ENCODE measurements at places on chromosomes 4 and X.

DNA sequence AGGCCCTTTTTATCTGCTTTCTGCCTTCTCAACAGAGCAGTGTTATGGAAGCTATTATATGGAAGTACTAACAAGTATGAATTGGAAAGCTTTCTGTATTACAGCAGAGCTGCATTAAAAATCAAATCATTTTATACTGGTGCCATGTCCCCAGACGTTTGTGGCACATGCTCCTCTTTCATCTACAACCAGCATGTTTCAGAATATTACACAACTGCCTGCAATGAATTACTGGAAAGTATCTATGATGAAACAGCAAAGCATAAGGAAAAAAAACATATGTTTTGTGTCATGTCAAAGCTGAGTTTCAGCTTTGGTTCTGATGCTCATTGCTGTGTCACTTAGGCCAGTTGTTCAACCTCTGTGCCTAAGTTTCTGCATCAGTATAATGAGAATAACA, 576.8 kb downstream of the GBA3 start:
- no peak for DNase-seq

- no peak for DNase-seq
Measured at GRCh38 chrX:110397904-110398303, 39.3 kb downstream of the RTL9 start.

DNA sequence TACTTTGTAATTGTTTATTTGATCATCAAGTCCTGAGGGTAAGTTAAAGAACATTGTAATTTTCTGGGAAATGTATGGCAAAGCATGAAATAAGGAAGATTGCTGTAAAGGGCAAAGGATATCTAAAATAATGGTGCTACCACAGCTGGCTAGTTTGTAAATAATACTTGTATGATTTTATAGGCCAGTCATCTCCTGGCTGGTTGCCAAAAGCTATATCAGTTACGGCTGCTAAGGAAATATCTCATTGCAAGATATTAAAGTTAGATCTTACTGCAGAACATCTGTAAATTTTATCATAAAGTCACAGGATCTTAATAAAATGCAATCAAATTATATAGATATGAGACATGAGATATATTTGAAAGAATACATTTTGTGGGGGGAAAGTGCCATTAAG, 150.8 kb upstream of the CXCL13 start:
- DNase-seq: no peak

DNA sequence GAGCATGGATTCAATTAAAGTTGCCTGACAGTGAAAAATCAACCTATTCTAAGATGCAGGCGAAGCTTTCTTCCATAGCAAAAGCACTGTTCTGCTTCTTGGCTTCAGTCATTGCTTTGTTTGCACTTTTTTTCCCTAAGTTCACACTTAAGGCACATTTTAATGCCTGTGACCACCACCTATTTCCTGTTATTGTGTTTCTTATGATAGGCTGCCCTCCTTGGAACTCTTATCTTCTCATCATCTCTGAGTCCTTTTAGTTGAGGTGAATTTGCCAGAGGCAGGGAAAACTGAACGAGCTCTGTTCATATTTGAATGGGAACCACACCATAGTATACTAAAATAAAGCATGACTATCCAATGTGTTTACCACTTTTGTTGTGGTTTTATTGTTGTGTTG, 119.8 kb downstream of the SPCS3 start:
- DNase-seq: no peak

DNA sequence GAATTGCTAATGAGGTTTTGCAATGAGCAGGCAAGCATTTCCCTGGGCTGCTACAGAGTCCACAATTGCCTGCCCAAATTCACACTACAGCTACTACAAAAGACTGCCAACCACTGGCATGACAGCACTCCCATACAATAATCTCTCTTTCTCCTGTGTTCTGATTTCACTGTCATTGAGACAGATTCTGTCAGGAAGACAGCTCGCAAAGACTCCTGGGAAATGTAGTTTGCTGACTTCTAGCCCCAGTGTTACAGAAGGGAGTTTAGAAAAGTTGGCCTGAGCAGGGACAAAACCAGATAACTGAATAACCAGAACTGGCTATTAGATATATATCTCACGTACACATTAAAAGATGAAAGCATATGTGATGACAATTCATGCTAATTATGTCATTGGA, 1231.3 kb upstream of the PRKX start:
- no peak for DNase-seq

- DNase-seq: no peak
Measured at GRCh38 chr4:67273666-67274065, 271.6 kb downstream of the CENPC start.

DNA sequence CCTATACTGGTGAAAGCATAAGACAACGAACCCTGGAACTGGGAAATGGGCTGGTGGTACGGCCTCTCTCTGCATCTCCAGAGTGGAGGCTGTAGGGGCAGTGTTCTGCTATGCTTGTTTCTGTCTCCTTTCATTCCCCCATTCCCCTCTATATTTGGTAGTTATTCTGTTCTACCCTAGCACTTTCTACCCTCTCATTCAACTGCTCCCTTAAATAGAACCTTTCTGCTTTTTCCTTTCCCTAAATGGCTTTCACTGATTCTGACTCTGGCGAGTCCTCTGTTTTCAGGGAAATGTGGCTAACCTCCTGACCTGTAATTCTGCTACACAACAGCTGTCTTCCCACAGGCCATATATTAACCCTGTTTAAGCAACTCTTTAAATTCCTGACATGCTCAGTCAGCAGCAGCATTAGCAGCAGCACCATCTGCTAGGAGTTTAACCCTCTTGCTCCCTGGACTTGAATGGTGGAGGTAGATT, 94.2 kb downstream of the CXCL13 start:
- DNase-seq: no peak

DNA sequence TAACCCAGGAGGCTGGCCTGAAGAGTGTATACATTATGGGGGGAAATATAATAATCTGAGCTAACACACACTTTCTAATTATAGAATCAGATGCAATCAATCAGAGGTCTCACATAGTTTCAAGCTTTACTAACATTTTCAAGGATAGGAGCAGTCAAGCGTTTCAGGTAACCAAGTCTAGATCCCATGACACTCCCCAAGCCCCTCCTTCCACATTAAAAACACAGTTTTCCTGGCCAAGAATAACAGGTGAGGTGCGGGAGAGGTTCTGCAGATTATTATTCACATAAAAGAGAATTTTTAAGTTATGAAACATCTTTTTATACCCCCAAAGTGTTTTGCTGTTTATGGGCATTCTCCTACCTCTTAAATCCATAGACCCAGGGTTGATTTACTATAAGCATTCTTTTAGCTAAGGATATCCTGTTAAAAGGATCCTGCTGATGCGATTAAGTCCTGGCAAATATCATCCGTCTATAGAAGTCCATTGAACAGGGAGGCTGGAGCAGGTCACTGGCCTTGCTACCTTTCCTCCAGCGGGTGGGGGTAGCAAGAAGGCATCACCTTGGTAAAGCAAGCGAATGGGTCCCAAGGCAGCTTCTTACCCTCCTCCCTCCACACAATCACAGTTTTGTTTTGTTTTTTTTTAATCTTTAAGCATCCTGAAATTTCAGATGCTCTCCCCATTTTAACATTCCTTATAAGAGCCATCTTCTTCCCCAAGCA, 104.7 kb upstream of the GPM6A start:
- DNase-seq: no peak

DNA sequence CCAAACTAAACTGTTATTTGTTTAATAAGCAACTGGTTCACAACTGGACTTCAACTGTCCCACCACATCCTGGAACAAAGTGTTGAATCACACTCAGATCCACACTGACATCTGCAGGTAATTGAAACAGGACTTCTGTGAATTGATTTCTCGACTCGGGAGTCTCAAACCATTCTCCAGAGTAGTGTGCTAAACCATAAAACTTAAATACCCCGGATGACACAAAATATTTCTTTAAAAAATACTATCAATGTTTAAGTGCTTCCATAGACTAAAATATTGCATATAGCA, 95.4 kb upstream of the PLAC1 start:
- no peak for DNase-seq

DNA sequence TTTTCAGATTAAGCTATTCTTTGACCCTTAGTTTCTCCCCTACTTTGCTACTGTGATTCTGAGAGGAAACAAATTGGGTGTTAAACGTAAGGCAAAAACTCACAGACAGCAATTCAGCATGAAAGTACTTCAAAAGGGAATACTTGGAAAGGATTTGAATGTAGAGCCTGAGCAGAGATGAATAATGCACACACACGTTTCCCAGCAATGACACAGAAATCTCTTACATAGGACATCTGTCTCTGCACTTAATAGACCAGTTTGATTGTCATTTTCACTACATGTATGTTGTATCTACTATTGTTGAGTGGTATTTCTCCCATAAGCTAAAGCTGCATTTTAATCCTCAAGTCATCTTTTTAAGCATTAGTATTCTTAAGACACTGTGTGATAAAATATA, 166.1 kb upstream of the TEX13C start:
- DNase-seq: no peak

DNA sequence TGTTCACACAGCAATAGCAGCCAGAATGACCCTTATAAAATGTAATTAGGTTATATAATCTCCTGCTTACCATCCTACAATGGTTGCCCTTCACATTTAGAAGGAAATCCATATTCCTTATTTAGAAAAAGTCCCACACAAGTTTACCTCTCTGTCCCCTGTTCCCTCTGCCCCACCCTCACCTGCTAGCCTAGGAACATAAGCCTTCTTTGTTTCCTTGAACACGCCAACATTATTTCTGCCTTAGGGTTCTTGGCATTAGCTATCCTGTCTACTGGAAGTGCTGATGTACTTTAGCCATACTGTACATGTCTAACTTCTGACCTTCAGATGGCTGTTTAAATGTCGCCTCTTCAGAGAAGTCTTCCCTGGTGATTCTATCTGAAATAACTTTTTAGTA, 28.4 kb upstream of the USP53 start:
- DNase-seq: no peak

DNA sequence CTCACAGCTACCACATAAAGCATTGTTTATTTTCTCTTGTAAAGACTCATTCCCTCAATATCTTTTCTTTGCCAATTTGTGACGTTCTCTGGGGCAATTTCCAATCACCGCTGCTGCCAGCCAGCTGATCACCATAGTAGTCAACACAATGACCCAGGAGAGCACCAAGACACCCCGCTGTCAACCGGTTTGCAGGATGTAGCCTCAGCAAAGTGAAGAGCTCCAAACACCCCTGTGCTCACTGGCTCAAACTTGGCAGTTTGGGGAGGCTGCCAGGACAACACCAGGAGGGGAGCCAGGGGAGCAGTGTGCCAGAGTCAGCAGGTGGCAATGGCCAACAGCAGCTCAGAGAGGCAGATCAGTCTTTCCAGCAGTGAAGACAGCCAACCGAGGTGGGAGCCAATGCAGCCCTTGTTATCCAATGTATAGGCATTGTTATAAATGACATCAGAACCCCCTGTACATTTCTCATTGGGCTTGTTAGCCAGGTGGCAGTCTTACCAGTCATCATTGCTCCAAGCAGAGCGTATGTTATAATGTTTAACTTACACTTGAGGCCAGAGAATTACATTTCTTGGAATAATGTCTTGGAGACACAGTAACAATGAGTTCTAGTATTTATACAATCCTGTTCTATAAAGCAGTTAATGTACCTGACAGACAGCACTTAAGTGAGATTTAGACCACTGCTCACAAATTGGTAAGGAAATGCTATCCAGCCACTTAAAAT, 274.9 kb upstream of the GK2 start:
- no peak for DNase-seq

DNA sequence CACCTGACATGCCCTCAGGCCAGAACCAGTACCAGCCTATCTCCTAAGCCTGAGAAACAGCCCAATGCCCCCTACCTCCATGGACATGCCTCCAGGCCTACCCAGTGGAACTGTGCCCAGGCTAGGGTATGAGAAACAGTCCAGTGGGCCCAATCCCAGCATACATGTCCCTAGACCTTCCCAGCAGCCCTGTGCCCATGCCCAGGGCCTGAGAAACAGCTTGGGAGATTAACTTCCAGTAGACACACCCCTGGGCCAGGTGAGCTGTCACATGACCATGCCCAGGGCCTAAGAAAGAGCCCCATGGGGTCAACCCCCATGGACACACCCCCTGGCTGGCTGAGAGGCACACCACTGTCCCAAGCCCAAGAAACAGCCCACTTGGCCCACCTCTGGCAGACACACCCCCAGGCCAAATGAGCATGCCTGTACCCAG, 78.8 kb downstream of the CBR4 start:
- DNase-seq: no peak

- no peak for DNase-seq
Measured at GRCh38 chr4:100960232-100960631, 387.1 kb downstream of the PPP3CA start.

GRCh38 chr4:94934201-94934600, 176.4 kb downstream of the BMPR1B start:
- no peak for DNase-seq

GRCh38 chr4:5631352-5632065, 76.8 kb downstream of the EVC2 start:
- no peak for DNase-seq

DNA sequence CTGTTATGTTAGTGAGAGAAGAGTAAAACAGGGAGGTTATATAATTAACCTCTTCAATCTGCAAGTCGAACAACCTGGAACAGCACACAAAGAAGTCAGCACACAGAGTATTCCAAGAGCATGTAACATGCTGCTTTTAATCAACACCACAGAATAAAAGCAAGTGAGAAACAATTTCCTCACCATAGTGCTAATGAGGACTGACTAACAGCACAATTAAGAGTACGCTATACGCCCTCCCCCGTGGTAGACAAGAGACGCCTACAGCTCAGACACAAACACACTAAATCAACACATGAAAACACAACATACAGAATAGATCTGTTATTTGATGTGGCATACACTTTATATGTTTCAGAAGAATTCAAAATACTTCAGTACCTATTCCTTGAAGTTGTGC, 103.0 kb downstream of the PPP3CA start:
- DNase-seq: no peak

GRCh38 chr4:158015241-158015640, 157.6 kb downstream of the GASK1B start:
- no peak for DNase-seq

DNA sequence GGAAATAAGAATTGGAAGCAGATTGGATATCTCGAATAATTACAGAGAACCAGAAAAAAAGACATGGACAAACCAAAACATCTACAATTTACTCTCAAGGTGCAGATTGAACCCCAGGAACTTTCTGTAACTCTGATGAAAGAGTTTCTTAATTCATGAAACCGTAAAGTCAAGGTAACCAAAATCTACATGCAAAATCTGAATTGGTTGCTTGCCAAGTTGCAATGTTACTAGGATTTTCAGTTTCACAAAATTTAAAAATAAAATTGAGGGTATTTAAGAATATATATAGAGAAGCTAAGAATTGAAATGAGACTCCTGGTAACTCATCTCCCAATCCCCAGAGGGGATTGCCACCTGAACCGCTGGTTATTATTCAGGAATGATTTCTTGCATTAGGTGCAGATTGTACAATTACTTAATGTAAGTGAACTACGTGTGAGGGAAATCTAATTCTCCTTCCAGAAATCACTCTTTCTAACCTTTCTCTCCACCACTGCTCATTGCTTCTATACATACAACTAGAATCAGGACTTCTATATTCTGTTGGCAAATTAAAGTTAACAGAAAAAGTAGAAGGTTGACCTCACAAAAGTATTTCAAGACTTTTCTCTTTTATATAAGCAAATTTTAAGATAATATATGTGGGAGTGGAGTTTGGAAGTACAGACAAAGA, 221.5 kb upstream of the NDST4 start:
- no peak for DNase-seq

Data from stimulated activated CD8-positive, alpha-beta memory T cell treated with anti-CD3 and anti-CD28 coated beads, Interleukin-7, amount 100 ng/mL, for 1 hour (primary cell).